ENCODE measurements at places on chromosomes 16 and 17.

GRCh38 chr16:84404936-84405639 lies 36.8 kb downstream of the ATP2C2 start:
- DNase-seq: no peak
- H3K36me3 ChIP-seq: no peaks in the 10 kb centered on the region
- H3K4me1 ChIP-seq: no peaks in the 10 kb centered on the region
- H3K27me3 ChIP-seq: peaks cover 43% of the 10 kb centered on the region
- H3K4me3 ChIP-seq: no peak overlapping the region

DNA sequence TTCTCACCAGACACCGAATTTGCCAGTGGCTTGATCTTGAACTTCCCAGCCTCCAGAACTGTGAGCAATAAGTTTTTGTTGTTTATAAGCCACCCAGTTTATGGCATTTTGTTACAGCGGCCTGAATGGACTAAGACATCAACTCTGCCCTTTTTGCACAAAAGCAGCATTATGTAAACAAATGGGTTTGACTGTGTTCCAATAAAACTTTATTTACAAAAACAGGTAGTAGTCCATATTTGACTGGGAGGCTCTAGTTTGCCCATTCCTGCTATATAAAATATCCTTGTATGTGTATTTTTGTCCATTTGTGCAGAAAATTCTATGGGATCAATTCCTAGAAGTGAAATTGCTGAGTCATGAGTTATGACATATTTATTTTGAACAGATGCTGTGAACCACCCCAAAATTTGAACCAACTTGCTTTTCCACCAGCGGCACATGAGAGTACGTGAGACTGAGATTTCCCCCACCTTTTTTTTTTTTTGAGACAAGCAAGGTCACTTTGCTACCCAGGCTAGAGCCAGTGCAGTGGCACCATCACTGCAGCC lies 21.3 kb upstream of the CLEC19A start:
- H3K4me3 ChIP-seq: no peak overlapping the region
- no peaks in the 10 kb centered on the region for H3K36me3 ChIP-seq
- no peak for DNase-seq
- peaks cover 3% of the 10 kb centered on the region for H3K27me3 ChIP-seq

- no peak for DNase-seq
- H3K27me3 ChIP-seq: no peaks in the 10 kb centered on the region
- no peaks in the 10 kb centered on the region for H3K36me3 ChIP-seq
Measured at GRCh38 chr16:79434092-79434491, 166.4 kb downstream of the MAF start.

- H3K36me3 ChIP-seq: no peaks in the 10 kb centered on the region
- no peaks in the 10 kb centered on the region for H3K4me1 ChIP-seq
- H3K27ac ChIP-seq: no peak overlapping the region
- no peak overlapping the region for H3K4me3 ChIP-seq
- no peaks in the 10 kb centered on the region for H3K27me3 ChIP-seq
- peak; percentile 5 for DNase-seq
Measured at GRCh38 chr16:56551796-56552738, 12.8 kb upstream of the MT4 start.

GRCh38 chr17:41396996-41397660 lies at the start of gene KRT31:
KRT31 (minus strand) TSS chr17:41397608; CDS start chr17:41397539, 69 bp downstream.
- H3K27ac ChIP-seq: no peak within 1 kb of the TSS
- no peaks in the 10 kb centered on the region for H3K4me1 ChIP-seq
- no peaks in the 10 kb centered on the region for H3K36me3 ChIP-seq
- no peak within 1 kb of the TSS for H3K4me3 ChIP-seq
- H3K27me3 ChIP-seq: no peaks in the 10 kb centered on the region

Data from common myeloid progenitor, CD34-positive (primary cell).